ENCODE measurements at places on chromosomes 5 and 9. TPM values are rescaled to one million over a fixed set of nuclear protein-coding genes. Genes with fewer than 3 reads are reported as not detected.
A peak's percentile ranks its signal among the peaks of the same experiment; 100 is the strongest.

DNA sequence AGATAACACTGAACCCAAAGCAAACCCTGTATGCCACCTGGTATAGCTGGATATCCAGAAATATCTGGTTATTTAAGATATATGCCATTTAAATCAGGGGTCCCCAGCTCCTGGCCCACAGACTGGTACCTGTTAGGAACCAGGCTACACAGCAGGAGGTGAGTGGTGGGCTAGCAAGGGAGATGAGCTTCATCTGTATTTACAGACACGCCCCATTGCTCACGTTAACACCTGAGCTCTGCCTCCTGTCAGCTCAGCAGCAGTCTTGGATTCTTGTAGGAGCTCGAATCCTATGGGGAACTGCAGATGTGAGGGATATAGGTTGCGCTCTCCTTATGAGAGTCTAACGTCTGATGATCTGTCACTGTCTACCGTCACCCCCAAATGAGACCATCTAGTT is 646.6 kb downstream of the TLE4 start:
- no peak for DNase-seq

DNA sequence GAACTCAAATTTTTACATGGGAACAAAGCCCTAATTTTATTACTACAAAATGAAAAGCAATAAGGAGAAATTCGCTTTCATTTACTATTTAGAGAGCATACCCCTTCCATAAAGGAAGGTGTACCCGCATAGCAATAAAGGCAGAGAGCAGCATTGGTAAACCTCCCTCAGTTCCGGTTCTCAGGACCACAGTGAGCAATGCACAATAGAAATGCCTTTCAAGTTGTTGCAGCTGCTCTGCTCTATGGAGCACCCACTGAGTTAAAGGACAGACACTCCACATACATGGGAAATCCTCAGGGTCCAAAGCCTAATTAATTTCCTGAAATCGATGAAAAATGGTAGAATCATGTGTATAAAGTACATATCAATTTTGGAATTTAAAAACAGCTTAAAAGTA is 89.9 kb upstream of the MPDZ start:
- DNase-seq: no peak

GRCh38 chr5:166906991-166907713 is 1384.3 kb upstream of the WWC1 start:
- no peak for DNase-seq

DNA sequence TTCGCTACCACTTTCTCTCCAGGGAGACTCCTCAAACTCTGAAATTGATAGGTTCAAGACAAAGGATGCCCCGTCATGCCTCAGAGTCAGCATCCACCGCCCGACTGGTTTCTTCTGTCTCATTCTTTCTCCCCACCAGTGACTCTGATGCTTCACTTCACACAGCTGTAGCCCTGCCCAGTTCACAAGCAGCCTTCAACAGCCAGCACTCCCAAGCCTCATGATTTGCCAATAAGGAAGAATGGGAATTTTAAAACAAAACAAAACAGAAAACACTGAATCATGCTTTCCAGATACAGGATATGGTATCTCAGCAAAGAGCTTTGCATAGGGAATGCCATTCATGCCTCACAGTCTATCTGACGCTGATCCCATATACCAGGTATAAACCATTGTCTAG is 371.2 kb upstream of the RORB start:
- DNase-seq: no peak

- peak; percentile 57 for DNase-seq
Measured at GRCh38 chr9:120386390-120387131, 193.4 kb downstream of the CDK5RAP2 start.

GRCh38 chr9:89657765-89658164 is 53.0 kb downstream of the GADD45G start:
- DNase-seq: no peak

DNA sequence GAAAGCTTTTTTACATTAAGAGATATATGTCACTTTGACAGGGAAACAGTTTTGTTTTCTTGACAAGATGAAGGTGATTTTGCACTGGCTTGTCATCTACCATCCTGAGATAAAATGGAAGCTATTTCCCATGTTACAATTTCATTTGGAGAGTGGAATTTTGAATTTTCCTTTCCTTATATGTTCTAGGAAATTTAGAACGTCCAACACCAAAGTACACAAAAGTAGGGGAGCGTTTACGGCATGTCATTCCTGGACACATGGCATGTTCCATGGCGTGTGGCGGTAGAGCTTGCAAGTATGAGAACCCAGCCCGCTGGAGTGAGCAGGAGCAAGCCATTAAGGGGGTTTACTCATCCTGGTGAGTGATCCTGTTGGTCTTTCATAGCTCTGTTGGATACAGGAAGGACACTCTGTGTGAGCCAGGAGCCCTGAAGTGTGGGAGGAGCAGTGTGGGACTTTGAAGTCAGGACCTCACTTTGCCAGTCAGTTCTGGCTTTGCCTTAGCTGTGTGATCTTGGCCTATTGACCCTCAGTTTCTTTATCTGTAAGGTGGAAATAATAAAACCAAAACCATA is 887 bp downstream of the PTPDC1 start:
- DNase-seq: no peak

DNA sequence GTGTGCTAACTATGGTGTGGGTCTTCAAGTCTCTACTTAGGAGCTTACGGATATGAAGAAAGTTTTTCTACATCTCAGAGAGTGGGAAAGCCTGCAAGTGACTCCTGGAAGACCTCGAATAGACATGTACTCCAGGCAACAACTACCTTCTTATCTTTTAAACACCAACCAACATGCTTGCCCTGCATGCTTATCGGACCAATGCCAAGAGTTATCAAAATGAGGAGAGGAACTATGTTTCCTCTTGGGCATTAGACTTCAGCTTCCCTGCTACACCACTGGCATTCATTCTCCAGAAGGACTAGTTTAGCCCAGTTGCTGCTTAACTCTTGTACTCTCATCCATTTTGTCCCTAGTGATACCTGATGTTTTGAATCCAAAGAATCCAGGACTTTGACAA is 74.7 kb upstream of the MAN2A1 start:
- DNase-seq: no peak

DNA sequence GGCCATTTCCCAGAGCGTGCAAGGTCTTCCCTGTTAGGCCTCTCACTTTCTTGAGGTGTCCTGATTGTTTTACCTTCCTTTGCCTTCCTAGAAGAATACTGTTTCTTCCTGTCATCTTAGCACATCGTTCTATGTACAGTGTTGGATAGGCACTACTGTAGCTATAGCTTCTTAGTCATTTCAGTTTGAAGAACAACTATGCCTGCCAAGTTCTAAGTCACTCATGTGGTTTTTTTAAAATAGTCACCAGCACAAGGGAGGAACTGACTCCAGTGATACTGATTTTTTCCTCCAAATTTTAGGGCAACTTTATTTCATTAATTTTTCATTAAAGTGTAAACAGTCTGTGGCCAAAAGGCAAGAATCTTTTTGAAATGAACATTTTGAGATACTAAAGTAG is 122.4 kb upstream of the NR5A1 start:
- no peak for DNase-seq

DNA sequence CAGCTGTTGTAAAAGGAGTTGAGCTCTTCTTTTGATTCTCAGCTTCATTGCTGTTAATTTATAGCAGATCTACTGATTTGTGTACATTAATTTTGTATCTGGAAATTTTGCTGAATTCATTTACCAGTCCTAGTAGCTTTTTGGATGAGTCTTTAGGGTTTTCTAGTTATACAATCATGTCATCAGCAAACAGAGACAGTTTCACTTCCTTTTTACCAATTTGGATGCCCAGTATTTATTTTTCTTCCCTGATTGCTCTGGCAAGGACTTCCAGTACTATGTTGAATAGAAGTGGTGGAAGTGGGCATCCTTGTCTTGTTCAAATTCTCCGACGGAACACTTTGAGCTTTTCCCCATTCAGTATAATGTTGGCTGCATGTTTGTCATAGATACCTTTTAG is 398.9 kb upstream of the POU5F2 start:
- DNase-seq: no peak

- DNase-seq: no peak
Measured at GRCh38 chr5:61575103-61575502, 243.0 kb downstream of the ZSWIM6 start.

DNA sequence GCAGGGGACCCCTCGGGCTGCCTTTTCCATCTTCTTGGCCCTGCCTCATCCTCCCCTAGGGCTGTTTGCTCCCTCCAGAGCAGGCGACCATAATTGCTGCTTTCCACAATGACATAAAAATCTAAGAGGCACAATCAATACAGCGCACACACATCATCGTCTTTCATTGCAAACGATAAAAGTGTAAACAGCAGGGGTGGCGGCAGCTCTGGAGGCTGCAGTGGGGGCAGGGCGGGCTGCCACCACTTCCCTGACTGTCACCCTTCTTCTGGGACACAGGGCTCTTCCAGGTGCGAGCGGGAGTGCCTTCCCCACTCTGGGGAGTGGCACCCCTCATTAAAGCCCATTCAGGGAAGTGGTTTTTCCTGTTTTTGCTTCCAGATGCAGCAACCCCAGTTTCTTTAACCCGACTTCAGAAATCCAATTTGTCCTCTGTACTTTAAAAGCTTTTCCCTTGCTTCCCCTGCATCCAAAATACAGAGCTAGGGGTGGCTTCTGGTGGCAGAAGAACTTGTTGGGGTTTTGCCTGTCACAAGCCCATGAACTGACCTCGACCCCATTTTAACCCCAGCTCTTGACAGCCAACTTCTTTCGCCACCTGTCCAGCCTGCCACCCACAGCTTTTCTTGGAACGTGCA is 45.7 kb downstream of the TSPAN17 start:
- DNase-seq: no peak

DNA sequence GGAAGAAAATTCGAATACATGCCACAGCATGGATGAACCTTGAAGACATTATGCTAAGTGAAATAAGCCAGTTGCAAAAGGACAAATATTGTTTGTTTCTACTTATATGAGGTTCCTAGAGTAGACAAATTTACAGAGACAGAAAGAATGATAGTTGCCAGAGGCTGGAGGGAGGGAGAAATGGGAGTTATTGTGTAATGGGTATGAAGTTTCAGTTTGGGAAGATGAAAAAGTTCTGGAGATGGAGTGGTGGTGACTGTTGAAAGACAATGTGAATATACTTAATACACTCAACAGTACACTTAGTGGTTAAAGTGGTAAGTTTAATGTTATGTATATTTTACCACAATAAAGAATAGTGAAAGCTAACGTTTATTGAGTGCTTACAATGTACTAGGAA is 99.6 kb upstream of the SLC44A1 start:
- no peak for DNase-seq

DNA sequence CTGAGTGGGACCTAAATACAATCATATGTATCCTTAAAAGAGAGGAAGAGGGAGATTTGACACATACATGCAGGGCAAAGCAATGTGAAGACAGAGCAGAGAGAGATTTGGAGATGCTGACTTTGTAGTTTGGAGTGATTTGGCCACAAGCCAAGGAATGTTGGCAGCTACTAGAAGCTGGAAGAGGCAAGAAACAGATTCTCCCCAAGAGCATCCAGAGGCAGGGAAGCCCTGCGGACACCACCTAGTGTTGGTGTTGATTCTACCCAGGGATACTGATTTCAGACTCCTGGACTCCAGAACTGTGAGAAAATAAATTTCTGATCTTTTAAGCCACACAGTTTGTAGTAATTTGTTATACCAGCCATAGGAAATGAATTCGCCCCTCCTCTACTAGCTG is 64.9 kb upstream of the OSMR start:
- DNase-seq: no peak

GRCh38 chr9:92715488-92716231 is 45.7 kb upstream of the IPPK start:
- DNase-seq: no peak

DNA sequence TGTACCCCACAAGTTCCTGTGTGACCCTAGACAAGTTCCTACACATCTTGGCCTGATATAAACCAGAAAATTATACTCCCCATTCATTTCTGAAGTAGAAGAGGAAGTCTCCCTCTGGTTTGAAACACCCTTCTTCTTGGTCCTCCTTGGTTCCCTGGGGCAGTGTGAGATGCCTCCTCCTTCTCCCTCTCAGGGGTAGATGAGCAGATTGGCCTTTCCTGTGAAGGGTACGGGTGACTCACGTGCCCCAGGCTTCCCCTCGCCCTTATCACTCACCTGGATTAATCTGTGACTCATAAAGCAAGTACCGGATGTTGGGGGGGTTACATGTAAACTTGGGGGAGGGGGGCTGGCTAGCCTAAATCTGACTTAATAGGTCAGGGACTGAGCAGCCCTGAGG is 11.1 kb upstream of the AQP3 start:
- DNase-seq: no peak

- no peak for DNase-seq
Measured at GRCh38 chr9:127424676-127424999, 456 bp downstream of the ZNF79 start.

- DNase-seq: no peak
Measured at GRCh38 chr5:172943906-172944305, 15.3 kb upstream of the RPL26L1 start.

DNA sequence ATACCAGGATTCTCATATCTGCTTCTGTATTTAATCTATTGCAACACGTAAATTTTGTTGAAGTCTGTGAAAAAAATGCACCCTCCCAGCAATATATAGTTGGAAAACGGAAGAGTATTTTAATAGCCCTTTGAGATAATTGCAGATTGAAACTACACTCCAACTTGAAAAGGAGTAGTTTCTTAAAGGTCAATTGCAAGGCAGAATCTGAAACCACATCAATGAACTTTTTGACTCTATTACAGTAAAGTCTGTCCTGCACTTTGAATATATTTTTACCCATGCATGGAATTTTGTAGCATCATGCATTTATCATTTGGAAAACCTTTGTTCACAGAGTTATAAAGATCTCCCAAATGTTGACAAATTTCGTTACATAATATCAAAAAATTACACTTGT is 311.6 kb upstream of the NREP start:
- DNase-seq: no peak

DNA sequence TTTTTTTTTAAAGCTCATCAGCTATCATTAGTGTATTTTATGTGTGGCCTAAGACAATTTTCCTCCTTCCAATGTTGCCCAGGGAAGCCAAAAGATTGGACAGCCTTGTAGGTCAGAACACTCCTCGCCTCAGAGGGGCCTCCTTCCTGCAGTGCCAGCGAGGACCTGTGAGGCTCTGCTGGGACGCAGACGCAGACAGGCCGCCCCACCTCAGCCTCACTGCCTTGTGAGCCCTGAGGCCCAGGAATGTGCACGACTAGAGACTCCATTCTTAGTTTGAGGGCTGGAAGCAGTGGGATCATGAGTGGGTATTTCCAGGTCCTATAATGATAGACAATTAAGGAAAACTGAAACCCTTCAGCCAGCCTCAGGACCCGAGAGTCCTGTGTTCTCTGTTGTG is 85.4 kb downstream of the PJA2 start:
- no peak for DNase-seq

GRCh38 chr9:34688329-34689115 is 2.6 kb downstream of the CCL19 start:
- no peak for DNase-seq

Gene CMBL
- 11.8 TPM for total RNA-seq

Gene MAMDC4
- 5.5 TPM for total RNA-seq

Gene SOWAHA
- total RNA-seq: 2.3 TPM

Gene TEX48
- total RNA-seq: not detected

Gene PTGES
- total RNA-seq: 0.16 TPM

Gene TESK1
- total RNA-seq: 12.4 TPM

Gene PDCD1LG2
- 0.17 TPM for total RNA-seq

Gene GARIN3
- not detected for total RNA-seq

Gene PRRT1B
- total RNA-seq: 4.1 TPM

Gene FAM240B
- total RNA-seq: not detected

Gene GFI1B
- not detected for total RNA-seq

Gene FBP2
- 0.95 TPM for total RNA-seq

Measured in pancreas (tissue), 10 donors.